Activated CD8-positive, alpha-beta memory T cell treated with anti-CD3 and anti-CD28 coated beads for 24 hours (primary cell): ENCODE measurements at places on chromosomes 12 and 14.

- no peak for DNase-seq
Measured at GRCh38 chr12:69511469-69512267, 41.5 kb downstream of the FRS2 start.

- DNase-seq, result no peak
Measured at GRCh38 chr12:18327036-18327435, 65.7 kb downstream of the PIK3C2G start.

DNA sequence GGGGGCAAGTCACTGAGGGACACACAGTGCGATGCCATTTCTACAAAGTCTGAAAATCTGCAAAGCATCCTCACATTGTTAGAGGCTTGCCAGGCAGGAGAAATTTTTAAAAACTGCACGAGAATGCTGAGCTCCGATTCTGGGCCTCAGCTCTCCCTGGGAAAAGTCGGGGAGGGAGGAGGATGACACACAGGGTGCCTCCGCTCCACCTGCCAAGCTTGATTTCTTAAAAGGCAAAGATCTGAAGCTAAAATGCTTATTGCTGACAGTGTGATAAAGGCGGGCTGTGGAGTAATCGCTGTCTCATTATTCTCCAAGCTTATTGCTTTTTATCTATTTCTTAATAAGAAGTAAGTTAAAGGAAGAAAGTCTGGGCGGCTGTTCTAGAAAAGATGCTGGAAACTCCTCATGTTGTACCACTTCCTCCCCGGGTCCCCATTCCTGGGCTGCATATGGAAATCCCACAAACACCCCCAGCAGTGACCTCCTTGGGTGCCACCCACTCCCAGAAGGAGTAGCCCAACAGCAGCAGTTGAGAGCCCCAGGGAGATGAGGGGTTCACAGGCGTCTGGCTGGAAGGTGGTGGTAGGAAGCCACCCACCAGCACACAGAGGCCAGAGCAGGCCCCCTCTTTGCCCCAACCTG, 55.0 kb downstream of the CCDC85C start:
- no peak for DNase-seq

DNA sequence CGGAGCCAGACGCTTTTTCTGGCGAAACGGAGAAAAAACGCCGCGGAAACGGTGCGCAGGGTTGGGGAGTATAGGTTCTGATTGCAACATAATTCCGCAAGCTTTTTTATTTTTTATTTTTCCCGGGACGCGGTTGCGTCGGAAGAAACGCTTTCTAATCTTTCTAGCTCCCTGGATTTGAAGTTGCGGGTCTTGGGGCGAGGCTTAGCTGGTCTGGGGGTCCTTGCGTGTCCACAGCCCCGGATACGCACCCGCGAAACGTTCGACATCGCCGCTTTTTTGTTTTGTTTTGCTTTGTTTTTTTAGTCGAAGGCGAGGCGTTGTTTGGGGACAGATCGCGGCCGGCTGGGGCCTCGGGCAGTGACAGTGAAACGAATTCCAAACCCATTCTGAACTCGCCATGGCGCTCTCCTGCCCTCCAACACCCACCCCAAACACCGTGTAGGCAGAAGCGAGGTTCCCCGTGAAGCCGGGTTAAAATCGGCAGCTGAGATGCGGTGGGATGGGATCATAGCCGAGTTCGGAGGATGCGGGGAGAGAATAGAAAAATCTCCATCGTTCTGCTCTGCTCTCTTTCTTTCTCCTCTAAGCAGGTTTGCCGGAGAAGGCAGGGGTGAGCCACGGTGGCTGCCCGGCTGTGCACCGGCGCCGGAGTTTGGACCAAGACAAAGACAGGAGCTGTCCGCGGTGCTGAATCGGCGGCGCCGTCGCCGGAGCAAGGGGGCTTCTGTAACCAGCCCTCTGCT, 8.1 kb upstream of the LHX5 start:
- DNase-seq, result no peak

- DNase-seq, result no peak
Measured at GRCh38 chr14:82642425-82642824, 1108.8 kb upstream of the SEL1L start.

GRCh38 chr12:95463050-95463449, 10.9 kb upstream of the METAP2 start:
- no peak for DNase-seq

- DNase-seq, result peak; percentile 51
Measured at GRCh38 chr14:61462566-61463193, 141.3 kb downstream of the PRKCH start.

DNA sequence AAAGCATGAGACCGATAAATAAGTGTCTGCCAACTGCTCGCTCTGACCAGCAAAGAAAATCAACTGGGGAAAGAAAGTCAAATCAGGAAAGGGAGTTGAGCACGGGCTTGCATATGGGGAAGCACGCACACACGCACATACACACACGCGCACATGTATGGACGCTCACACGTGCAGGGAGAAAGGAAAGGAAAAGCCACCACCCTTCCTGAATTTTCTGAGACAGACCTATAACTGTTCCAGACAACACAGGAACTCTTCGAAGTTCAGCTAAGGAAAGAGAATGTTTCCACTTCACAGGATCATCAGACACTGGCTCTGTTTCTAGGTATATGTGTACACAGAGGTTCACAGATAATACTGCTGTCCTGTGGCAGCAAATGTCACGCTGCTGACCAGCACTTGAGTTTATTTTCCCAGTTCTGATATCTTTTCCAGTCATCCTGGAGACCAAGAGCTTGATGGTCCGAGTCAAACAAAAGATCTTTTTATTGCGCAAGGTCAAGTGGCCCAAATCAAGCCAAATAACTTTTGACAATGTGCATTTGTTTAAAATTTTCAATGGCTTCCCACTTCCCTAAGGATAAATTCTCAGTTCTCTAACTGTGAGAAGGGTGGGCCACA, 82.1 kb upstream of the TMCC3 start:
- no peak for DNase-seq

DNA sequence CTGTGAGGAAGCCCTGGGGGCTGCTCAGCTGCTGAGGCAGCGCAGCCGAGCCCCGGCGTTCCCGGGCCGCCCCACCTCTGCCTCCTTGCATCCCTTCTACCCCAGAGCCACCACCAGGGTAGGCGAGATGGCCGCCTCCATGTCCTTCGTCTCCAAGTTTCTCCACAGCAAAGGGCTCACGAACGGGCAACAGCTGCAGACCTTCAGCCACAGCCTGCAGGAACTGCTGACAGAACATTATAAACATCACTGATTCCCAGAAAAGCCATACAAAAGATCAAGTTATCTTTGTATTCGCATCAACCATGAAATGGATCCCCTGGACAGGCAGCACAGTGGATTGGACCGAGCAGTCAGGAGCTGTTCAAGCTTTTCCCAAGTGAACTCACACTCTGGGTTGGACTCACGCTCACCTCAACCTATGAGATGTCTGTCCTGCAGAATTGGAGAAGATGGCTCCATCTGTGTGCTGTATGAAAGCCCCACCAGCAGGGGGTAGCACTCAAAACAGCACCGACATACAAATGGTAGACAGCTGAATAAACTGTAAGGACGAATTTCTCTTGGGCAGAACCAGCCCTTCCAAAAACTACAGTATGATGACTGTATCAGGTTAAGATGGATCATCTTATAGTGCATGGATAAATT, 19.4 kb upstream of the A2M start:
- no peak for DNase-seq

GRCh38 chr12:66247741-66248140, 54.6 kb upstream of the HELB start:
- no peak for DNase-seq

DNA sequence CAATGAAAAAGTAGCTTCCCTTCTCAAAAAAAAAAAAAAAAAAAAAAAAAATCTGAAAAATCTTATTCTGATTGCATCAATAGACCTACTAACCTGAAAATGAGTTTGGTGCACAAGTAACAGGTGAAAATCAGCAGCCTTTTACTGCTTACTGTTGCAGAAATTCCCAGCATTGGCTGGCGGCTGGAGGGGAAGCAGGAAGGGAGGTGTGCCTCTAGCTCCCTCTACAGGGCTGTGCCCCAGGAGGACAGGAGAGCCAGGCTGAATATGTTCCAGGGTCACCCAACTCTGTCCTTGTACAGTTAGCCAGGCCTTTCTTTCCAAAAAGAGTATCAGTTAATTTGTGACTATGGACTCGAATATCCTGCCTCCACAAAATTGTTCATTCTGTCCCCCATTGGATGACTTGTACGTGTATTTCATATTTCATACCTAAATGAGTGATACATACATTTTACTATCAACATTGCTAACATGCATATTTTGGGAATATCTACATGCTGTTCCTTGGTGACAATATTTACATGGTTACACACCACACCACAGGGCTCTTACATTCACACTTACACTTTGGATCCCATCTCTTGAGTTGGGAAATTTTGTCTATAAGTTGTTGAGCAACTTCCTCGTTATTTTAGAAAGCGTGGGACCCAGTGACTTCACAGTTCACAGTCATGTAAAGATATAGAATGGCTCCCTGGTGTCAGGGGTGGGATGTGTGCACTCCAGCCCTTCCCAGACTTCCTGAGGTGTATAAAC, 124.8 kb downstream of the SAMD4A start:
- DNase-seq, result peak; percentile 66

DNA sequence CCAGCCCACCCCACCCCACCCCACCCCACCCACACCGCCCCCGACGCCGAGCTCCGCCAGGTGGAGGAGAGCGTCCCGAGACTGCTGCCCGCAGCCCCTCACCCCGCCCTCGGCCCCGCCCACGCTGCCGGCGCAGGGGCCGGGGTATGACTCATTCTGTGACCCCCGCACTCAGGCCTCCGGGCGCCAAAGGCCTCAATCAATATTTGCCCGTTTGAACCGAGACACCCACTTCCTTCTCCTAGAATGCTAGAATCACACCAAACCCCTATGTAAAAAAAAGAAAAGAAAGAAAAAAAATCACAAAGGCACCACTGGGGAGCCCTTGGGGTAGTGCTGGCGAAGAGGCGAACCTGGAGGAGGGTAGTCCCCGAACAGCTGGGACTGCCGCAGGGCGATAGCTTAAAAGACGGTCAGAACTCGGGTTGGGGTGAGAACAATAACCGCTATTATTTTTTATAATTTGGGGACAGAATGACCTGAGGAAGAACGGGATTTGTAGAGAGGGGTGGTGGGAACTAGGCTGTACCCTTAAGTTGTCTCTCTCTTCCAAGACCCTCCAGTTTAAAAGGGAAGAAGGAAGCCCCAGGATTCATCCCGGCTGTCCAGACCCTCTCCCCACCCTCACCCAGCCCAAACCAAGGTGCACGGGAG, 894 bp downstream of the KRT8 start:
- DNase-seq, result peak; percentile 71
